ENCODE measurements at places on chromosomes 16 and 17.
A peak's percentile ranks its signal among the peaks of the same experiment; 100 is the strongest.

- DNase-seq, result no peak
Measured at GRCh38 chr16:79580453-79581191, 19.9 kb downstream of the MAF start.

DNA sequence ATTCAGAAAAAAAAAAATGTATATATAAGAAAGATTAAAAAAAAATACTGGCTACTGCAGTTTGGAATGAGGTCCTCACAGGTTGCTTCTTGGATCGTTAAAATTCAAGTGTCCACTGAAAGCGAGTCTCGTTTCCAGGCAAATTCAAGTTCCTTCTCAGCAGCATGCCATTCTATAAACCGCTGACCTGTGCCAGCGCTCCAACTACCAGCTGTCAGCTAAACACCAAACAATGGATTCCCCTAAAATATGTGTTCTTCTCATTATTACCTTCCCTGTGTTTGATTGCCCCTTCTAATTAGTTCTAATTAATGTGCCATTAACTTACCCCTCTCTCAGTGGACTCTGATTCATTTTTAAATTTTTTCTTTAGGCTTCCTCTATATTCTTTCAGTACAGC, 92.4 kb downstream of the DNAH9 start:
- no peak for DNase-seq

DNA sequence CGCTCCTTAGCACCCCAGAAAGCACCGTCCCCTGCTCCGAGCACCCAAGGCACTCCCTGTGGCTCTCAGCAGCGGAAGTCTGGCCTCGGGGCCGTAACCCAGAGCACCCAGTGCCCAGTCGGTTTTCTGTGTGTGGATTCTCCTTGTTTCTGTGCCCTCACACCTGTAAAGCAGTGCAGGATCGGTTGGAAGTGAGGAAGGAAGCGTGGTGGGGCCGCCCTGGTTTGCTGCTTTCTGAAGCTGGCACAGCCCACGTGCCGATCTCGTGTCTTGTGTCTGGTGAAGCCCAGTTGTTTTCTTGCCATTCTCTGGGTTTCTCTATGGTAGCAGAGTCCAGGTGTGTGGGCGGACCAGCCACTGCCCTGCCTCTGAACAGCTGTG, 3.7 kb downstream of the ACSF3 start:
- no peak for DNase-seq

DNA sequence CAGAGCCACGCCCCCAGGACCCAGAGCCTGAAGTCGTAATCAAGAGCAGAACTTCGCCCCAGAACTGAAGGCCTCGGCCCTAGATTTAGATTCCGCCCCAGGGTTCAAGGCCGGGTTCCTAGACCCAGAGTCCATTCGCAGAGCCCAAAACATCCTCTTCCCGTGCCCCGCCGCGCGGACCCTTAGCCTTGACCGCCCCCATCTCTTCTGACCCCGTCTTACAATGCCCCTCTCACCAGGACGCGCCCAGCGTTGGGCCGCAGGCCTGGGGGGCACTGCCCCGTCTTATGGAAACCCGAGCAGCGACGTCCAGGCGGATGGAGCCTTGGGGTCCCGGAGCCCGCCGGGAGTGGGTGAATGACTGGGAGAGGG, 5.0 kb downstream of the CD19 start:
- DNase-seq, result no peak

- peak; percentile 72 for DNase-seq
Measured at GRCh38 chr17:78013683-78014467, 55.4 kb downstream of the TNRC6C start.

- no peak for DNase-seq
Measured at GRCh38 chr17:40498281-40499084, 2.9 kb downstream of the TNS4 start.

- DNase-seq, result no peak
Measured at GRCh38 chr17:62717589-62717855, 90.1 kb downstream of the MRC2 start.

DNA sequence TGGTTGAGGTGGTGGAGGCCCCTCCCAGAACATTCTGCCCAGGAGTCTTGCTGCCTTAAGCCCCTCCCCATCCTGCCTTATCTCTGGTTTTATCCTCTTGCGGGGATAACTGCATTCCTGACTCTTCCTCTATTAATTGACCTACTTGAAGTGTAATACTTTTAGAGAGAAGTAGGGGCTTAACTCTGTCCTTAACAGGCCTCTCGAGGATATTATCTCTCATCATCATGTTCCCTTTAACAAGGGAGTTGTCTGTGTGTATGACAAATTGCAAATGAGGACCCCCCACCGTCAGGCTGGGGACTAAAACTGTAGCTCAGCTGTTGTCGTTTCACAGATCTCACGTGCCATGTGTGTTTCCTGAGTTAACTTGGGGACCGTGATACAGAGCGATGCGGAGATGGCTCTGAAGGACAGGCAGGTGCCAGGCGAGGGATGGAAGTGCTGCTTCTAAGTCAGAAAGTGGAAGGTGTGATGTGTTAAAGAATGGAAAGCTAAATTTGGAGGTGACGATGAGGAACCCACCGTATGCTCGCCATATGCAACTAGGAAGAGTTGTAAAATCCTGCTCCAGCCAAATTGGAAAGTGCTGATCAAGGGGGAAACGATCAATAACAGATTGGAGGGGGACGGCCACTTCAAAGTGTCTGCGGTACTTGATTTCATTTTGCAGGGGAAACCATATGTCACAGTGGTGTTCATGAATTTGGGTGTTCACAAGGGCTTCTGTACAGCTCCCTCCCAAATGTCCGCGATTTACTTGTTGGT, 106.3 kb downstream of the RPTOR start:
- no peak for DNase-seq

- no peak for DNase-seq
Measured at GRCh38 chr17:57278740-57279387, 22.5 kb downstream of the MSI2 start.

GRCh38 chr16:188674-189073, 8.4 kb downstream of the HBQ1 start:
- no peak for DNase-seq

DNA sequence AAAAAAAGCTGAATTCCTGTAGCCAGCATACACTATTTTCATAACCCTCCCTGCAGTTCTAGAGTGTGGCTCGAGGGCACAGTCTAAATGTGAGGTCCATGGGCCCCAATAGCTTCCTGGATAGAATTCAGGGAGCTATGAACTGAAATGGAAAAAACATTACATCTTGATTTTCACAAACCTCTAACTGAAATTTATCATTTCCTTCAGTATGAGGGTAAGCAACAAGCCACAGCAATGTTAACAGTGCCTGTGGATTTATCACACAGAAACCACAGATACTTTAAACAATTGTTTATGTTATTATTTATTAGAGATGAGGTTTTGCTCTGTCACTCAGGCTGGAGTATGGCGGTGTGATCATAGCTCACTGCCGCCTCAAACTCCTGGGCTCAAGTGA, 18.2 kb downstream of the TMEM92 start:
- no peak for DNase-seq

- DNase-seq, result peak; percentile 62
Measured at GRCh38 chr17:29292992-29293889, 707 bp downstream of the NUFIP2 start.

- DNase-seq, result no peak
Measured at GRCh38 chr16:57186872-57187854, 1.0 kb downstream of the RSPRY1 start.

DNA sequence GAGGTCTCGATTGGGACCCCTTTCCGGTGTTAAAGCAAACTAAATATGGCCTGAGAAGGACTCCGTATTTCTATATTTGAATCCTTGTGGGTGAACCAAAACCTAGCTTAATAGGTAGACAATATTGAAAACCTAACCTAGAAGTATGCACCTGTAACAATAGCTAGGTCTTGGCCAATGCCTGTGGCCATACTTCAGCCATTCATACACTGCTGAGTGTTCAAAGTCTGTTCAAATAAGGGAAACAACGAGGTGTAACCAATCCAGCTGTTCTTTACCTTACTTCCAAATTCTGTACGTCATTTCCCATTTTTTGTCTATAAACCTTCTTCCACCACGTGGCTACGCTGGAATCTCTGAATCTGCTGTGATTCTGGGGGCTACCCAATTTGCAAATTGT, 34.1 kb upstream of the HELZ start:
- no peak for DNase-seq

GRCh38 chr16:29975811-29976511, 2.3 kb downstream of the TAOK2 start:
- no peak for DNase-seq

- no peak for DNase-seq
Measured at GRCh38 chr16:84177741-84178073, 9.2 kb downstream of the TAF1C start.

- DNase-seq, result no peak
Measured at GRCh38 chr16:9103546-9103945, 12.1 kb downstream of the HAPSTR1 start.

DNA sequence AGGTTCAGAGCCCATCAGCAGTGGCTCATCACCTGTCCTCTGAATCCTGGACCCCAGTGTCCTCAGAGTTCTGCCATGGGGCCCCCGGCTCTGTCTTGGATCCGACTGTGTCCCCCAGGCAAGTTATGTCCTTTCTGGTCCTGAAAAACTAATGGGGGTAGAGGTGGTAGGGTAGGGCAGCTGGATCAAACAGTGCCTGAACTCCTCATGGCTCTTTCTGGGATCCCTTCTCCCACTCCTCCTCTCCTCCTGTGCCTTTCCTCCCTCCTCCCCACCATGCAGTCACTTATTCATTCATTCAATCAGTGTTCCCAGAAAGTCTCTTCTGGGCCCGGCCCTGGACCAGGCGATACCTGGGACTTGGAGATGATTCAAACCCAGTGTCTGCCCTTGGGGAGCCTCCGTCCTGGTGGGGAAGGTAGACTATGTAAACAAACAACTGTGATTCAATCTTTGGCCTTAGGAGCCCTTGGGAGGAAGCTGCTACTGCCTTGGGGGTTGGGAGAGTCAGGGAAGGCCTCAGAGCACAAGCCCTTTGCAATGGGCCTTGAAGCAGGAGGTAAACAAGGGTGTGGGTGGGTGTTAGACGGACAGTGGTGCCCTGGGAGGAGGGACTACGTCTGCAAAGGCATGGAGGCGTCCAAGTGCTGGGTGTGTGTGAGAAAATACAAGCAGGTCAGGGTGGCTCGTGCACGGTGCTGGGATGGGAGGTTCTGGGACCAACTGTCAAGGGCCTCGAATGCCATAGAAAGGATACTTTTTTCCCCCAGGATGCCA, 6.4 kb upstream of the FAM83G start:
- no peak for DNase-seq

- no peak for DNase-seq
Measured at GRCh38 chr17:55833306-55833705, 82.5 kb downstream of the PCTP start.

DNA sequence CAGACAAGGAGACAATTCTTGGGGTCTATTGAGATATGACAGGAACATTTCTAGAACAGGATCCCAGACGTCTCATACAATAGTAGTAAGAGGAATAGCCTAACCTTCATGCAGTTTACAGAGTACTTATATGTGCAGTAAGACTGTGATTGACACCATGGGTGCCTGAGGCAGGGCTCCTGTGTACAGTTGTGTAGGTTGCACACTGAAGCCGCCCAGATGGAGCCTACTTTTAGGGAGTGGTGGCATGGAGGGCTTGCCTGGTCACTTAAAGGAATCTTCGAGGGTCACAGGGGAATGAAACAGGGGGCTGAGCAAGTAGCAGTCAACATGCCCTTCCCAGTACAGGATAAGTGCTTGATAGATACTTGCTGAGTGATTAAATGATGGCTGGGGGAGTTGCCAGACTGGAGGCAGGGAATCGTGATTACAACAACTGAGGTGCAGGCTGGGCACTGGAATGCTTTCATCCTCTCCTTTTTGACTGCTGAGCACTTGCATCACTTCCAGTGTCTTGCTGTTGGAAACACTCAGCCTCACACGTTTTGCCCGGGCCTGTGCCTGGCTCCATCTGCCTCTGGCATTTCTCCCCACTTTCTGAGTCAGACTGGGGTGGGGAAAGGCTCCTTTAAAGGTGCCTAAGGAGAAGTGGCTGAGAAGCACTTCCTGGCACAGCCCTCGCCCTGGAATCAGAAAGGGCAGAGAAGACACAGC, 71.0 kb downstream of the COPRS start:
- no peak for DNase-seq

GRCh38 chr16:88045820-88046303, 94.6 kb downstream of the BANP start:
- no peak for DNase-seq

DNA sequence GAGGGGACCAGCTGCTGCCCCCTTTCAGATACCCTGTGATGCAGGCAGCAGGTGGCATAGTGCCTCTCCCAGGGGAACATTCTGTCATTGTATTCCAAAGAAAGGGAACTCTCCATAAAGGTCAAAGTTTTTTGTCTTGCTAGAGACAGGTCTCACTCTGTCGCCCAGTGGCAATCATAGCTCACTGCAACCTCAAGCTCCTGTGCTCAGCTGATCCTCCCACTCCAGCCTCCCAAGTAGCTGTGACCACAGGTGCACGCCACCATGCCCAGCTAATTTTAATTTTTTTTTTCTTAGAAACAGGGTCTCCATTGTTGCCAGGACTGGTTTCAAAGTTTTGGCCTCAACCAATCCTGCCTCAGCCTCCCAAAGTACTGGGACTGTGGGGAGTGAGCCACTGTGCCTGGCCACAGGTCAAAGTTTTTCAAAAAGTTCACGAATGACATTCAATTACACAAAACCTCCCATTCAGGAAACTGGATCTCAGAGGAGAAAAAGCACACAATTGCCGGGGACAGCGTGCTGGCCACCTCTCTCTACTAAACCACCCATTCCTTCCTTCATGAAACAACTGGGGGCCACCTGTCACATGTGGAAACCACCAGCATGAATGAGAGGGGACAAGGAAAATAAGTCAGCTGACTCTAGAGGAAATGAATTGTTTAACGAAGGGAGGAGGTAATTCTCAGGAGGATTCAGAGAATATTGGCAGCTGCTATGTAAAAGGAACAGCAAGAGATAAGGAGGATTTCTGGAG, 80.0 kb downstream of the MARCHF10 start:
- no peak for DNase-seq

DNA sequence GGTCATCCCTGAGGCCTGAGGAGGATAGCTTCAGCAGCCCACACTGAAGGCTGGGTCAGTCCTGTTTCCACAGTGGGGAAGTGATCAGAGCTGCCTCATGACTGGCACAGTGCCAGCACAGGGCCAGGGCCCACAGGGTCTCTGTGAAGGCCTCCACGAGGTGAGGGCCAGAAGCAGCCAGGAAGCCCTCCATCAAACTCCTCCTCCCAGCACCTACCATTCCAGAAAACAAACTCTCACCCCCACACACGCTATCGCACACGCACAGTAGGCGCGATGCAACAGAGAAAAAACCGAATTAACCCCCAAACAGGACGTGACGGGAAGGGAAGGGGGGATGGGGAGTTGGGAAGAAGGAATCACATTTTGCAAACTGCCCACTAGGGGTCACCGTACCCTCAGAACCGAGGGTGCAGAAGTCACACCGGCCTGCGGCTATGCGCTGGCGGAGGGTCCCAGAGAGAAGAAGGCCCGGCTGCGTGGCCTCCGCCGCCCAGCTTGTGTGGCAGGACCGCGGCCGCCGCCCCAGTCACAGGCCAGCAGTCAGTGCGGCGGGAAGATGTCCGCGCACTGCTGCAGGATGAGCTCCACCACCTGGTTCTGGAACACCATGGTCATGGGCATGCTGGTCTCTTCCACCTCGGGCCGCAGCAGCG, 37.6 kb downstream of the ARHGAP27 start:
- peak; percentile 93 for DNase-seq
